ENCODE measurements at places on chromosomes 11 and 22.

DNA sequence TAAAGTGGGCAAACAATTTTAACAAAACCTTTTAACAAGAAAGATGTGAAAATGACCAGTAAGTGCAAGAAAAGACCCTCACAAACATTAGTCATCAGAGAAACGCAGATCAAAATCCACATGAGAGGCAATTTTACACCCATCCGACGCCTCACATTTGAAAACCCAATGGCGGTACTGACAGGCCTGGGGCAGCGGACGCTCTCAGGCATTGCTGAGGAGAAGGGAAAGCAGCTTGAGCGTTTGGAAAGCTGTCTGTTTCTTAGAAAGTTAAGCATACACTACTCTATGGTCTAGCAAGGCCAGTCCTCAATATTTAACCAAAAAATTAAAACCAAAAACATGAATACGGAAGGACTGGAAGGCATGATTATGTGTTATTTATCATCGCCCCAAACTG is 2.0 kb upstream of the KRTAP5-8 start:
- DNase-seq, result peak; percentile 9

- no peak for DNase-seq
Measured at GRCh38 chr11:122393209-122393860, 262.2 kb upstream of the UBASH3B start.

DNA sequence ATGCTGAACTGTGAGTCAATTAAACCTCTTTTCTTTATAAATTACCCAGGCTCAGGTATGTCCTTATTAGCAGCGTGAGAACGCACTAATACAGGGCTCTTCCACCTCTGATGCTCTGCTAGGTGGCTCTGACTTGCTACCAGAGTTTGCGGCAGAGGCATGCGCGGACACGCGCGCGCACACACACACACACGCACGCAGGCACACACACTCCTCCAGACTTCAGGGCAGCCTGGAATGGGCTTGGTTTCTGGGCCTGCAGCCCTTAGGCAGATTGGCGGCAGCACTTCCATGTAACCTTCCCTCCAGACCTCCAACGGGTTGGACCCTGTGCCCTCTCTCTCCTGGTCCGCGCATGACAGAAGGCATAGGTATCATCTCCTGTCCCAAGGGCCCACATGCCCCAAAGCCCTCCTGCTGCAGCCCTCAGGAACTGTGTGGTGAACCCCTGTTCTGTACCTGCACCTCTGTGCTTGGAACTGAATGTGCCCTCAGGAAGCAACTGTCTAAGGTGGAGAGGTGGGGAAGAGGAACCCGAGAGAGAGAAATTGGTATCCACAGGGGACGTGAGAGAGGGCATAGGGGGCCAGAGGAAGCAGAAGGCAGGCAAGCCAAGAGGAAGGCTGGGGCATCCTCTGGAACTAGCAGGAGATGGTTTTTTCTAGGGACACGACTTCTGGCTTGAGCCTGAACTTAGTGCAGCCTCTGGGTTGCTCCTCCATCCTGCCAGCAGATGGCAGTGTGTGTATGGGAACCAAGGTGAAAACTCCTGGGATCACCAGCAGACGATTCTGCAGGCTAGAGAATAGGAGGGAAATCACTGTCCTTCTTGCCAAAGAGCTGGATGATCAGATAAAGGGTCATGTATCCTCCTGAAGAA is 23.4 kb upstream of the RIC3 start:
- DNase-seq, result peak; percentile 76

DNA sequence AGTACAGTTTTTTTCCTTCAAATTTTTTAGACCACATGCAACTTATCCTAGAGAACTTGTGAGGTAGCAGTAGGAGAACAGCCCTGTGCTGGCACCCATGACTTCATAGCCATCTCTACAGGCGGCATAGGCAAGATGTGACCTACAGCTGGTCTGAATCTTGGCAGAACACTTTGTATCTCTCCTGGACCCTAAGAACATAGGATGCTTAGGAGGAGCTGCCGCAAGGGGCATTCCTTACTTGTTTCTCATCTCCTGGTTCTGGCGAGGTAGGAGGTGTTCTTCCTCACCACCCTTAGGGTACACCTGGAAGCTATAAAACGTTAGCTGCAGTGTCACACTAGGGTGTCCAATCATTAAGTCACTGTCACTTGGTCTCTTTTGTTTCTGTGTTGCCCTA is 16.4 kb downstream of the CWC15 start:
- no peak for DNase-seq

DNA sequence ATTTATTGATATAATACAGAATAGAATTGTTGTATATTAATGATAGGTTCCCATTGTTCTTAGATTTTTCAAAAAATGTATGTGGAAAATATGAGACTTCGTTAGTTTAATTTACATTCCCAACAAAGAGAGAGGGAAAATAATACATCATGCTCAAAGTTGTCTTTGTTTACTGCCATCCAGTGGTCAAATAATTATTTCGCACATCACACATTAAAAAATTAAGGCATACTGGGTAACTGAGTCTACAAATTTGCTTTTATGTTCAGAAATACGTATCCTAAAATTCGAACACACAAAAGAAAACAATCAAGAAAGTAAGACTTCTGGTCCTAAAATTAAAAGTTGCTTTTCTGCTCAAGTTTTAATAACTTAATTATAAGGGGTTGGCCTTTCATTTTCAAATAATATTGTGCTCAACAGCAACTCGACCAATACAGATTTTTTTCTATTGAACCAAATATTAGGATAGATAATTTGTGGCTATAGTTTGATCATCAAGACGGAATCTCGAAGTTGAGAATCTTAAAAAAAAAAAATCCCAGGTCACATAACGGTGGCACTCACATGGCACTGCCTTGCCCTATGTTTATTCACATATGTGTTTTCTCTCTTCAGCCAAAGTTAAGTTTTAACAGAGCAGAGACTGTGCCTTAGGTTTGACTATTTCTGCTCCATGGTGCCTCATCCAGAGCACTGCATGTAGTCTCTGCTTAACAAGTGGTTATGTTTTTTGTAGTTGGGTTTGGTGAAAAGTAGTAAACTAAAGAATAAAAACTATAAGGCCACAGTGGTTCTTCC is 12.3 kb downstream of the PDGFD start:
- no peak for DNase-seq

GRCh38 chr11:47249378-47249715 is 733 bp upstream of the ACP2 start:
- no peak for DNase-seq

DNA sequence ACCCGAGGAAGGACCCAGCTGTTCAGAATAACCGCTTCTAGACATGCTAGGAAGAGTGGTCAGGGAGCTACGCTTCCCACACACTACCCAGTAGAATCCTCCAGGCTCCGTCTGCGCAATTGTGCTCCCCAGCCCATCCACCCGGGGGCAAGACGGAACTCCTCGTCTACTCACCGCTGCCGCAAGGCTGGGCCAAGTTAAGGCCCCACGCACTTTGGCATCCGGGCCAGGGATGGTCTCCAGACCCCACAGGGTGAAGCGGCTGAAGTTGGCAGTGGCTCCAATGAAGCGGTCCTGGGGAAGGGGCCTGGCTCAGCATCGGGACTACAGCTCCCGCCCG is 757 bp downstream of the RNASEH2C start:
- DNase-seq, result peak; percentile 49

- no peak for DNase-seq
Measured at GRCh38 chr11:69111624-69112542, 43.9 kb upstream of the SMIM38 start.

DNA sequence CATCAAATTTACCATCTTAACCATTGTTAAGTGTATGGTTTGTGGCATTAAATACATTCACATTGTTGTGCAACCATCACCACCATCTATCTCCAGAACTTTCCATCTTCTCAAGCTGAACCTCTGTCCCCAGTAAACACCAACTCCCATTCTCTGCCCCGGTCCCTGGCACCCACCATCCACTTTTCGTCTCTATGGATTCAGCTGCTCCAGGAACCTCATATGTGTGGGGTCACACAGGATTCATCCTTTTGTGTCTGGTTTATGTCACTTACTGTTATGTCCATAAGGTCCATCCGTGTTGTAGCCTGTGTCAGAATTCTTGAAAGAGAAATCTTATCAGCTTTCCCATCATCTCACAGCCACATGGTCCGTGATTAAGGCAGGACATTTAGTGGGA is 16.3 kb downstream of the TSPAN32 start:
- no peak for DNase-seq

DNA sequence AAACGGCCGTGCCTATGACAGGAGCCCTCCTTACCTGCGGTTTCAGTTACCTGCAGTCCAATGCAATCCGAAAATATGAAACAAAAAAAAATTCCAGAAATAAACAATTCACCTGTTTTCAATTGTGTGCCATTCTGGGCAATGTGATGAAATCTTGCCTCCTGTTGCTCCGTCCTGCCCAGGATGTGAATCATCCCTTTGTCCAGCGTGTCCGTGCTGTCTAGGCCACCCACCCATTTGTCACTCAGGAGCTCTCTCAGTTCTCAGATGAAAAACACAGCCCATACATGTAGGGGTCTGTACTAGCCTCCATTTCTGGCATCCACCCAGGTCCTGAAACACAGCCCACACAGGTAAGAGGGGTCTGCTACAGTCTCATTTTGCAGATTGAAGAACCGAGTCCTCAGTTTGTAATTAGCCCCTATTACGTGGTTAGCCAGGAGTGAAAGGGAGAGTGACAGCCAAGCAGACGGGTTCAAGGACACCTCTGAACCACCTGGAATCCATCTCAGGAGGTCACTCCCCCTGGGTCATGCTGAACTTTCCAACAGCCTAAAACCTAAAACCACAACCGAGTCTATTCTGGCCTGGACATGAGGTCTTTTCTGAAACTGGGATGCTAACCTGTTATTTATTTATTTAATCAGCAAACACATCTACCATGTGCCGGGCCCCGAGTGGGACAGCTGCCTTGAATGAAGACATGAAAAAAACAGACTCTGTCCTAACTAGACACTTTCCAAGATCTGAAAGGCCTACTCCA is 317.2 kb downstream of the SHANK2 start:
- DNase-seq, result no peak
